NCI-H1048 (cell line): ENCODE measurements at places on chromosomes 4 and X.

DNA sequence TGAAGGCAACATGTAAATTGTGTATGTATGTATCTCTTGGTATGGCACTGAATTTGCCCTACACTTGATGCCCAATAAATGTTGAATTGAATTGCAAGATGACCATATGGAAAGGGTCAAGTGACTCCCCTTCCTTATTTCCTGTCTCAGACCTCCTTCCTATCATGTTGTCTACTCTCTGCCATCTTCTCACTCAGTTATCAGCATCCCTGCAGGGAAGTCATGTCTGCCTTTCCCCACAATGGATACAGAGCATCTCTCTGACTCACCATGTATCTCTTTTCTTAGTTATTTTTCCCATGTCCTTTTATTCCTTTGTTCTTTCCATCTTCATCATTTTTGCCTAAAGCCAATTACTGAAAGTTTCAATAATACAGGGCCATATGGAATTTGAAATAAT is 22.5 kb downstream of the BMX start:
- no peak for DNase-seq

DNA sequence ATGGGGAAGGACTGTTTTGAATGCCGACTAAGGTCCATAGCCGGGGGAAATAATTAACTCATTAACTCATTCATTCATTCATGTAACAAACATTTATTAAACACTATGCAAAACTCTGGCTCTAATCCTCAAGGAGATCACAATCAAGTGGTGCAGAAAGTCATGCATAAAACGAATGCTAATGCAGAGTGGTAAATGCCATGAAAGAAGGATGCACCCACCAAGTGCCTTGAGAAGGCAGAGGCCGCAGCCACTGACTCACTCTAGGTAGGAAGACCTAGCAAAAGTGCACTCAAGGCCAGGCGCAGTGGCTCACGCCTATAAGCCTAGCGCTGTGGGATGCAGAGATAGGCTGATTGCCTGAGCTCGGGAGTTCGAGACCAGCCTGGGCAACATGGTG is 22.9 kb downstream of the SLITRK2 start:
- DNase-seq, result no peak

GRCh38 chr4:171846232-171846631 is 33.0 kb downstream of the GALNTL6 start:
- peak; percentile 16 for DNase-seq

- DNase-seq, result no peak
Measured at GRCh38 chrX:110395877-110396276, 37.2 kb downstream of the RTL9 start.

- no peak for DNase-seq
Measured at GRCh38 chr4:173827707-173828106, 297.7 kb upstream of the HAND2 start.

DNA sequence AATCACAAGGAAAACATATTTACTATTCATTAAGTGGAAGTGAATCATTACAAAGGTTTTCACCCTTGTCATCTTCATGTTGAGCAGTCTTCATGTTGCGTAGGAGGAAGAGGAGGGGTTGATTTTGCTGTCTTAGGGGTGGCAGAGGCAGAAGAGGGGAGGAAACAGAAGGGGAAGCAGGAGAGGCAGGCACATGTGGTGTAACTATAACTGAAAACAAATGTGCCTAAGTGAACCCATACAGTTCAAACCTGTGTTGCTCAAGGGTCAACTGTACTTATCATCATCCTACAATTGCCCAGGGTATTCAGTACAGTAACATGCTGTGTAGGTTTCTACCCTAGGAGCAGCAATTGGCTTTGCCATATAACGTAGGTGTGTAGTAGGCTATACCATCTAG is 47.2 kb downstream of the SYNPO2 start:
- DNase-seq, result no peak

GRCh38 chr4:113645771-113646441 is 115.6 kb downstream of the CAMK2D start:
- DNase-seq, result no peak

DNA sequence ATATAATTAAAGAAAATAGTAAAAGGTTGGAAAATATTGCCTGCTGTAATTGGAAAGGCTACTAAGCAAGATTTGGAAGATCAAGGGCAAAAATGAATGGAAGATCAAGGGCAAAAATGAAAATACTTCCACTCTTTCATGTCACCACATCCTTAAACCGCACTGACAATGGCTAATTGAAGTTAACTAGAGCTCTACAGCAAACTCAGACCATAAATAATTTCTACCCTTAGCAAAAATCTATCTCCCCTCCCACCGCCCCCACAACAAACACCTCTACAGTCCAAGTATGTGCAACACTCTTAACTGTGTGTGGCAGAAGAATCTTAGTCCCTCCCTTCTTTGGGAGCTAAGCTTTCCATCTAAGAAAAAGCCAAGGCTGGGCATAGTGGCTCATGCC is 27.1 kb downstream of the ATP11C start:
- no peak for DNase-seq

DNA sequence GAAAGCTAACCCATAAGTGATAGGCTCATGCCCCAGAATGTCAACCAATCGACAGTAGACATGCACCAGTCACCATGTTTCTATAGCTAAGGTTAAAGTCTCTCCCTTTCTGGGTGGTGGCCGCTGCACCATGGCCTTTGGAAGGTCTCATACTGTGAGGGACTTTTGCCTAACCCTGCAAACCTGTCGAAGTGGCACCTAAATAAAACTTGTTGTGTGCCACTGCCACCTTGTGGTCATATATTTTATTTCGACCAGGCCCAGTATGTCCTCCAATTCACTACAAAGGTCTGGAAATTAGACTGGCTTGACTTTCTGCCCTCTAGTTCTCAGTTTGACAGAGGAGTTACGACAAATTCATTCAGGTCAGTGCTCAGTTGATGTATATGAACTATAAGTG is 163.1 kb downstream of the SMARCA1 start:
- peak; percentile 12 for DNase-seq

GRCh38 chrX:1178580-1179057 is 33.8 kb downstream of the CRLF2 start:
- no peak for DNase-seq

GRCh38 chr4:56468097-56468422 is 643 bp downstream of the SRP72 start:
- DNase-seq, result no peak

DNA sequence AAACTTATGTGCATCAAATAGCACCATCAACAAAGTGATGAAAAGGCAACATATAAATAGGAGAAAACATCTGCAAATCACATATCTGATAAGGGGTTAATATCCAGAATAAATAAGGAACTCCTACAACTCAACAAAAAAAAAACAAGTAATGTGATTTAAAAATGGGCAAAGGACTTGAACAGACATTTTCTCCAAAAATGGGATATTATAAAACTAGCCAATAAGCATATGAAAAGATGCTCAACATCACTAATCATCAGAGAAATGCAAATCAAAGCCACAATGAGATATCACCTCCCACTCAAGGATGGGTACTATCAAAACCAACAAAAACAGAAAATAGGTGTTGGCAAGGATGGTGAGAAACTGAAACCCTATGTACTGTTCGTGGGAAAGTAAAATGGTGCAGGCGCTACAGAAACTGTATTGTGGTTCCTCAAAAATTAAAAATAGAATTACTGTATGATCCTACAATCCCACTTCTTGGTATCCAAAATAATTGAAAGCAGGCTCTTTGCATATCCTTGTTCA is 2.4 kb downstream of the DNAJB14 start:
- DNase-seq, result no peak

DNA sequence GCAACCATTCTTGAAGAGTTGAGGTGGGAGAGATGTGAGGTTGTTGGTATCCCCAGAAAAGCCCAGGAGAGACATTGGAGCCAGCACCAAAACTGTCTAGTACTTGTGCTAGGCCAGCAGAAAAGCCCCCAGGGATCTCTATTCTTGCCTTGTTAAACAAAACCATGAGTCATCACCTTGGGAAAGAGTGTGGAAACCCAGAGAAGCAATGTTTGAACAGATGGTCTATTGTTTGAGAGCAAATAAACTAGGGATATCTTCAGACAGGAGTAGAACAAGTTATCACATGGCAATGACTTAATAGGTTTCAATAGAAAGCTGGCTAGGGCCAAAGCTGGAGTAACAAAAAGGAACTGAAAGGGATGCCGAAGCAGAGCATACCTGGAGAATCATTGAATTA is 195.7 kb upstream of the CASK start:
- DNase-seq, result peak; percentile 26

DNA sequence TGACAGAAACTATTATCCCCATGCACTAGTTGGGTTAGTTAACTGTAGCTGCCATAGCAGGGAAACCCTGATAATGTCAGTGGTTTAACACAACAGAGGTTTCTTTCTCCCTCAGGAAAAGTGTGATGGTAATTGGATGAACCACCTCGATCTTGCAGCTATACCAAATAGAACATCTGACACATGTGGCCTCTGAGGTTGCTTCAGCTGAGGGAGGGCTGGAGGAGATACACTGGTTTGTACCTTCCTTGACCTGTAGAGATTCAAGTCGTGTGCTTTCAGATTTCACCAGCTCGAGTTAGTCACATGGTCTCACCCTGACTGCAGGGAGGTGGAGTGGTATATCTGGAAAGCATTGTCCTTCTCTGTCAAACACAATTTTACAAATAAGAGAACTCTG is 147.2 kb upstream of the SFRP2 start:
- no peak for DNase-seq

DNA sequence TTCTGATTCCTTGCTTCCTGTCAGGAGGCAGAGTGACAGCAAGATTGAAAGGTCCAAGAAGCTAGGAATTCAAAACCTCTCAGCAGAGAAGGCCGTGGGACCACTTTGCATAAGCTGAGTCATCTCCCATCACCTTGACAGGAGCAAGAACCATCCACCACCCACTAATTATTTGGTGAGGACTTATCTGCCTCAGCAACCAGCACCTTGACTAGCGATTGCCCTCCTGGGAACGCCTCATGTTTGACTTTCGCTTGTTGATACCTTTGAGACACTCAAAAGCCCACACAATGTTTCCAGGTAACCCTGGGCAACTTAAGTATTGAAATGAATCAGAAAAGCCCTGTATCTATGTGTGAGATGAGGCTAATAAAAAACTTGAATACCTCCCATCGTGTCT is 233.5 kb upstream of the GYPA start:
- no peak for DNase-seq

- no peak for DNase-seq
Measured at GRCh38 chrX:2425286-2426071, 75.3 kb downstream of the DHRSX start.

- no peak for DNase-seq
Measured at GRCh38 chr4:173446416-173446815, 47.5 kb upstream of the SCRG1 start.

- DNase-seq, result no peak
Measured at GRCh38 chr4:41426539-41426938, 111.4 kb upstream of the LIMCH1 start.
